ENCODE measurements at places on chromosomes 2 and 18. TPM values are rescaled to one million over a fixed set of nuclear protein-coding genes. Genes with fewer than 3 reads are reported as not detected.

The KLHL41 gene
- 0.20 TPM for total RNA-seq

The ECEL1 gene
- 0.14 TPM for total RNA-seq

The FNDC4 gene
- total RNA-seq, result not detected

The BCL2L11 gene
- total RNA-seq, result 19.9 TPM

The TMEM247 gene
- total RNA-seq, result not detected

The PSMA8 gene
- total RNA-seq, result 3.3 TPM

The KCNIP3 gene
- not detected for total RNA-seq

The GALNT13 gene
- 0.35 TPM for total RNA-seq

The MEP1B gene
- not detected for total RNA-seq

The PLEK gene
- 2.2 TPM for total RNA-seq

The INHA gene
- total RNA-seq, result not detected

The SNRPD1 gene
- 166 TPM for total RNA-seq

The GALNT5 gene
- total RNA-seq, result not detected

The FABP1 gene
- total RNA-seq, result not detected

The KCNE4 gene
- total RNA-seq, result not detected

The MAP3K20 gene
- 11.0 TPM for total RNA-seq

The CFAP53 gene
- 0.54 TPM for total RNA-seq

The LBX2 gene
- 0.18 TPM for total RNA-seq

The CWC22 gene
- 30.6 TPM for total RNA-seq

The SLC16A14 gene
- 1.2 TPM for total RNA-seq

The NFU1 gene
- 50.9 TPM for total RNA-seq

The TOGARAM2 gene
- total RNA-seq, result 1.9 TPM

The ABCB6 gene
- total RNA-seq, result 20.4 TPM

The GKN2 gene
- not detected for total RNA-seq

The RGPD3 gene
- total RNA-seq, result 0.04 TPM

The CRYGD gene
- not detected for total RNA-seq

The CDK15 gene
- total RNA-seq, result not detected

The BCL11A gene
- 1.6 TPM for total RNA-seq

The ASTL gene
- total RNA-seq, result 22.1 TPM

The ZC3H8 gene
- 26.8 TPM for total RNA-seq

The SLC9A4 gene
- not detected for total RNA-seq

The CTAGE1 gene
- total RNA-seq, result not detected

The TMEM237 gene
- 18.5 TPM for total RNA-seq

The PRSS56 gene
- not detected for total RNA-seq

Measured in activated naive CD8-positive, alpha-beta T cell treated with anti-CD3 and anti-CD28 coated beads for 36 hours (primary cell).